CD4-positive, alpha-beta T cell treated with Interferon alpha-2 for 1 hour (primary cell): ENCODE measurements at places on chromosomes 1 and 21.

DNA sequence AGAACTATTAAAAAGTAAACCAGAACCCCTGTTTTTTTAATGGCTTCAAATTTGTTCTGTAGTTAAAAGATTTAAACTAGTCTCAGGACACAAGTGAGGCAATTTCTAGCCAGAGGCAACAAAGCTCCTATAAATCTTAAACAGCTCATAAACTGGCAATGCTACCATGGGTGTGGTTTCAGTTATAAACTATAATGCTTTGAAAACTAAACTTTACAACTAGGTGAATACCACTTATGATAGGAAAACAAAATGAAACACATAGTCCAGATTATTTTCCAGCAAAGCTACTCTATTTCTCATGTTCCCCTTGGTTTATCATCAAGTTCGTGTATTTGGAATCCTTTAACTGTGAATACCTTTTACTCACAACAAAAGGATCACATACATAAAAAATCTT, 282.5 kb downstream of the VAV3 start:
- DNase-seq = no peak

GRCh38 chr1:155529109-155529508, 33.5 kb downstream of the ASH1L start:
- DNase-seq = no peak

- DNase-seq = no peak
Observed at GRCh38 chr1:20290624-20291597, at the start of gene VWA5B1. Gene VWA5B1, plus strand, starts transcription at chr1:20290875. Its CDS starts 19,727 bp downstream, at chr1:20310602.

- no peak for DNase-seq
Observed at GRCh38 chr1:212149566-212149965, 114.0 kb downstream of the DTL start.

GRCh38 chr1:207097871-207098324, 6.1 kb upstream of the C4BPA start:
- no peak for DNase-seq

DNA sequence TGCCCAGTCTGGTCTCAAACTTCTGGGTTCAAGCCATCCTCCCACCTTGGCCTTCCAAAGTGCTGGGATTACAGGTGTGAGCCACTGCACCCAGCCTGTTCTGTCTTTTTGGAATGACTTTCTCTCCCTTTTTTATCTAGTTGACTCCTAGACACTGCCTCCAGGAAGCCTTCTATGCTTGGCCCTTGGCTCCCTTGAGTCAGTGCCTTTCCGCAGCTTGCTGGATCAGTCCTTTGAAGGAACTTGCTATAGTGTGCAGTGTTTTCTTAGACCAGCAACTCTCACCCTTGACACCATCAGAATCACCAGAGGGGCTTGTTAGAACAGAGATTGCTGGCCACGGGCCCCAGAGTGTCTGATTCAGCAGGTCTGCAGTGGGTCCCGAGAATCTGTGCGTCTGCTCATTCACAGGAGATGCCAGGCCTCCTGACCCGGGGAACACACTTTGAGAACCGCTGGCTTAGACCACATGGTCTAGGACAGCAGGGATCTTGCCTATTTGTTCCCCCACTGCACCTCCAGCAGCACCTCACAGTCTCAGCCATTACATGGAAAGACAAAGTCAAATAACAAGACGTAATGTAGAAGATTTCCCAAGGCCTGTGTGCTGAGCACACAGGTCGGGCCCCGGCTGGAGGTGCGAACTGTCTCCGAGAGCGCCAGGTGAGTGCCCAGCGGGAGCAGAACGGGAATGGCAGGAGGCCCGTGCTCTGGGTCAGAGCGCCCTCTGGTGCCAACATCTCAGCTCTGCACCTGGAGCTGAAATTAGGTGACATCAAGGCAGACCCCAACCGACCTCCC, 27.4 kb upstream of the CTPS1 start:
- peak; percentile 47 for DNase-seq

DNA sequence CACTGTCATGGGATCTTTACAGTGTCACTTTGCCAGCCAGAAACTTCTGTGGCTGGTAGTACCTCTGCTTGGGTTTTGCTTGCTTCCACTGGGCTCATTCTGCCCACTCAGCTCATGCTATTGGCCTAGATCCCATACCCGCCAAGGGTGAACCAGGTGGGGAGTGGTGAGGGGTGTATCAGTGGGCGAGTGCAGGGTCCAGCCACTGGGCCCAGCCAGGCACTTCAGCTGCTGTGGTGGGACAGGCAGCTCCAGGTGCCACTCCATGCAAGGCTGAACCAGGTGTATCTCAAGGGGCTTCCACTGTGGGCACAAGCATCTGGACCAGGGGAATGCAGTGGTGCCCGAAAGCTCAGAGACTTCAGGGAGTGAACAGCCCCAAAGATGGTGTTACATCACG, 398.2 kb downstream of the NCAM2 start:
- no peak for DNase-seq

GRCh38 chr1:200262326-200262965, 147.4 kb downstream of the ZNF281 start:
- DNase-seq = no peak

GRCh38 chr1:914891-915280, 8.8 kb upstream of the SAMD11 start:
- no peak for DNase-seq

DNA sequence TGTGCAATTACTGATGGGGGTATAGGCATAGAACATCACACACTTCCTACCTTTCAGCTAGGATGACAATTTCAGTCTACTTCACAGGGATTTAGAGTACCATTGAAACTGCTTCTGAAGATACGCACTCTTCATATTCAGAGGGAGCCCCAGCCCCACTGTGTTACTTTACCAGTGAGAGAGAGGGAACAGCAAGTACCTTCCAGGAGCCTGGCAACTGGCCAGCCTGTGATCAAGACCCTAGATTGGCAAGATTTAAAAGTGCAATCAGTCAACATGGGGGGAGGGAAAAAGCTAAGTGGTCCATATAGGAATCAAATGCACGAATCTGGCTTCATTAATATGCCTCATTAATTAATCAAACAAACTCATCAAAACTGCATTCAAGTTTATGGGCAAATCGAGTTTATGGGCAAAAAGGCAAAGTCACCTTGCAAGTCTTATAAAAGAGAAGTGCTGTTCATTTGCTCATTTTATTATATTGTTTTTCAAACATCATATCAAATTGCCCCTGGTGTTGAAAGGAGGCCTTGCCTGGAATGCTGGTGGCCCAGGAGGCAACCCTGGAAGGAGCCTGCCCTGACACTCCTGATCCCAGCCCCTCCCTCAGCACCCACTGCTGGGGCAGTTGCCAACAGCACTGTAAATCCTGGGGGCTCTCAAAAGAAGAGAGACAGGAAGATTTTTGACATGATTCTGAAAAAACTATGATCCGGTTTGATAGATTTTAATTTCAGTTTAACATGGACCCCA, 184.9 kb upstream of the DPT start:
- no peak for DNase-seq

GRCh38 chr1:145891143-145891542, 5.5 kb upstream of the ANKRD35 start:
- no peak for DNase-seq

DNA sequence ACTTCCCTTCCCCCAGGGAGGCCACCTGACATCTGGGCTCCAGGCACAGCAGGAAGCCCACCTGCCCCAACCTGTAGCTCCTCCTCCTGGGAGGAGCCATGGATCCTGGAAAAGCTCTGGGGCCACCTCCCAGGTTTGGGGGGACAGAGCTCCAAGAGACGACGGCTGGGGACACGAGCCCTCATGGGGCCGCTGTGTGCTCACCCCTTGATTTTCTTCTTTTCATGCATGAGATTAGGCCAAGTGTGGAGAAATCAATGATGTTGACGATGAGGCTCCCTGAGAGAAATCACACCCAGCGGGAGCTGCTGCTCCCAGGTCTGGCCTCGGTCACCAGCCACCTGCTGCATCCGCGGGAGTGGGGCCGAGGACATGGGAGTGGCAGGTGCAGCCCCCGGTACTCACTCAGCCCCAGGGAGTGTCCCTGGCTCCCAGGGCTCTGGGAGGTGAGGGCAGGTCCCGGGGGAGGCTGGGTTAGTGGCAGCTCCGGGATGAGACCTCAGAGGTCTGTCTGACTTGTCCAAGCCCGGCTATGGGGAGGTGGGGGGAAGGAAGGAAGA, 8.7 kb downstream of the TNFRSF14 start:
- no peak for DNase-seq

DNA sequence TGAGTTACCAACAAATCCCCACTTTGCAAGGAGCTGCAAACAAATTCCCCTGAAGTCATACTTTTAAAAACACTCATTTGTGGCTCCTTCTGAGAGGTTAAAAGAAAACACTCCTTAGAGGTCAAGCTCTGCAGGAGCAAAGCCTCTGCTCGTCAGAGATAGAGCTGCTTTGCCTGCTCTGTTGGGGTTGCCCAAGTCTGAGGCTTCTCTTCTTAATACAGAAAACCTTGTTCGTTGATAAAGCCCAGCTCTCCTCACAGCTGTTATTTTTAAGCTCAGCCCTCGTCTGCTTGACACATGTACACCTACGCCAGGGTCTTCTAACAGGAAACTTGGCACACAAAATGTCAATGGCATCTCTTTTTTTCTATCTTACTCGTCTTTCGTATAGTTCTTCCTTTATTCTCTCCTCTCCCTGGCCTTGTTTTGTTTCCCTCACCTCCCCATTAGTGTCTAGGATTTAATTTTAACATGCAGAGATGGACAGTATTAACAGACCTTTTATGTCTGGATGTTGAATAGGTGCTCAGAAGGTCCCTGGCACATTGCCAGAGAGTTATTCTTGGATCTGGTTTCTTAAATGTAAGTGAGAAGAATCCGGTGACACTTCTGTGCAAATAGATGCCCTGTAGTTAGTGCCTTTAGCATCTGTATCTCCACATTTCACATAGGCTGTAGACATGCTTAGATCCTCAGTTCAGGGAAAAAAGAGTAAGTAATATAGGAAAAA, 86.0 kb downstream of the LRRC53 start:
- no peak for DNase-seq

- DNase-seq = peak; percentile 28
Observed at GRCh38 chr1:24190983-24191461, 3.9 kb upstream of the IFNLR1 start.

GRCh38 chr21:38631676-38632075, 133.4 kb upstream of the ERG start:
- no peak for DNase-seq

DNA sequence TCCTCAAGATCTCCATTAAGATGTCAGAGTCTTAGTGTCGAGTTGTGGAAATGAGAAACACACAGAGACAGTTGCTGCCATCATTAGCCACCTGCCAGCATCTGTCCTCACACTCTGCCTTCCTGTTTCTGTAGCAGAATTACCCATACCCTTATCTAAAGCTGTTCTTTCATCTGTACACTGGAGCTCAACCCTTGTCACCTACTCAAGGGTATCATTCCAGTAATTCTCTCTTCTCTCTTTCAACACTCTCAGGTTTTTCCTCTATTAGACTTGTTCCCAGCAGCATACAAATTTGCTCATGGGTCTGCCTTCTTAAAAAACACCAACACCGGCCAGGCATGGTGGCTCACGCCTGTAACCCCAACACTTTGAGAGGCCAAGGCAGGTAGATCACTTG, 27.4 kb upstream of the RNF2 start:
- DNase-seq = no peak

DNA sequence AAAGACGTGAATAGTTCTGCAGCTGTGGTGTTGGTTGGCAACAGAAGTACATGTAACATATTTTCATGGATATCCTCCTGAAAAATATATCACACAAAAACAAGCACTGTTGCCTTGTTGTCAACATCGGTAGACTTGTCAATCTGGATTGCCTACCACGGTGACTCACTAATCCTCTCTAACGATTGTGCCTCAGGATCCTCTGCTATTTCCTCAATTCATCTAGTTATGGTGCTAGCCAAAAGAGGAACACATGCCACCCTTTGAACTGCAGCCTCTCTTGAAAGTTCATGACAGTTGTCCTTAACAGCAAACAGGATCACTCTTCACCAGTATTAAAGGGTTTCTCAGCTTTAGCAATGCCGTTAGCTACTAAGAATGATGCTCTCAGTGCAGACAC, 25.7 kb downstream of the RASAL2 start:
- no peak for DNase-seq

DNA sequence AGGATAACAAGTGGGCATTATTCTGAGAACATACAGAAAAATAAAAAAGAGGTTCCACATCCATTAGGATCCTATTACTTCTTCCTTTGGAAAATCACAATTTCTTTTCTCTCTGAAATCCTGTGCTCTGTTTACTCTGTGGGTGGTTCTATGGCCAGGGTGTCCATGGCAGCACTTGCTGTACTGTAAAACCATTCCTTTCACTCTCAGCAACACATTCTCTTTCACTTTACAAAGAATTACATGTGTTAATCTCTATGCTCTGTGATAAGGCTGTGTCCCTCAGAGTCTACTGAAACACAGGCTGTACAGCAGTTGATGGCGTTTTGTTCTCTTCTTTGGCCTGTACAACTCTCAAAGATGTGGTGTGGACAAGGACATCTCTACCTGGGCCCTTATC, 524.1 kb downstream of the PTBP2 start:
- DNase-seq = no peak

DNA sequence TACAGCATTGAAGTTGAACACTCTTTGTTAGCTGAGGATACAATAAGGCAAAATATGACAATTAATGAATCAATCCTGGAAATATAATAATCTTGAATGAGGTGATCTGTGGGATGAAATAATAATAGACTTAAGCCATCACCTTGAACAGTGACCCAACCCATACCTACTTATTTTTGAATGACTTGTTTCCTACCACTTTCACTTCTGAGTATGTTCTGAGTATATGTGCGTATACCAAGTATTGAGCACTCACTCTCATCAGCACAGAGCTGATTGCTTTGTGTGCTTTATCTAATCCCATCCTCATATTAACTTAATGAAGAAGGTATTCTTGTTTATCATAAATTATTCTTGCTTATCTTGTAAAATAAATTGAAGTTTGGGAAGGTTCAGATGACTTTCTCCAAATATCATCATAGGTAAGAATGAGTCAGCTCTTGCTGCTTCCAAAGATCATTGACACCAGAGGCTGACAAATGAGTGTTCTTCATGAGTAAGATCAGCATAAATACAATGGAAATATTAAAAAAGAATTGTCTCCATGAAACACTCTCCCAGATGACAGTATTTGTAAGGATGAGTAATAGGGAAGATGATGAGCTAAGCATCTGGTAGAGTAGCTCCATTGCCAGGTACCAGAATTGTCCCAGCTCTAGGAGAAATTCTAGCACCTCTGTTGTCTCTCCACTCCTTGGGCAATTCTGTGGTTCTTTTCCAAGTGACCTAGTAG, 198.1 kb upstream of the KIAA0040 start:
- DNase-seq = no peak
